Pancreas (tissue), 10 donors: ENCODE measurements at places on chromosomes 3 and 15. TPM values are rescaled to one million over a fixed set of nuclear protein-coding genes. Genes with fewer than 3 reads are reported as not detected.

- DNase-seq, result no peak
These were observed 8.3 kb downstream of the PLD1 start for GRCh38 chr3:171801738-171802589.

- no peak for DNase-seq
These were observed 8.5 kb downstream of the PDIA5 start for GRCh38 chr3:123075359-123075758.

GRCh38 chr3:155701882-155702465 lies 42.9 kb downstream of the PLCH1 start:
- DNase-seq, result no peak

- DNase-seq, result no peak
These were observed 19.3 kb downstream of the CPOX start for GRCh38 chr3:98574132-98574531.

GRCh38 chr15:62306851-62307504 lies 141.9 kb upstream of the C2CD4B start:
- DNase-seq, result no peak

DNA sequence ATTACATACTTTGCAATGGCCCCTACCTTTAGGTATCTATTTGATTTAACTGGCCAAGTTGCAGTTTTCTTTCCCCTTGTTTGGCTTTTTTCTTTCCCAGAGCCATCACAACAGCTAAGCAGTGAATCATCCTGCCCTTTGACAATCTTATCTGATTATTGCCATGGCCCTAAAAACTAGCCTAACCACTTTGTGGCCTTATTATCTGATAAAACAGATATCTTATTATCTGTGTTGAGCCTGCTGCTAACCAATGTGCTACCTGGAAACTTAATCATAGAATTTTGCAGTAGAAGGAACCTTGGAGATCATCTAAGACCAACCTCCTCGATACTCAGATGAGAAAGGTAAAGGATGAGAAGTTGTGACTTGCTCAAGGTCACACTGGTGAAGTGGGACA lies 37.1 kb downstream of the EIF4E3 start:
- DNase-seq, result no peak

DNA sequence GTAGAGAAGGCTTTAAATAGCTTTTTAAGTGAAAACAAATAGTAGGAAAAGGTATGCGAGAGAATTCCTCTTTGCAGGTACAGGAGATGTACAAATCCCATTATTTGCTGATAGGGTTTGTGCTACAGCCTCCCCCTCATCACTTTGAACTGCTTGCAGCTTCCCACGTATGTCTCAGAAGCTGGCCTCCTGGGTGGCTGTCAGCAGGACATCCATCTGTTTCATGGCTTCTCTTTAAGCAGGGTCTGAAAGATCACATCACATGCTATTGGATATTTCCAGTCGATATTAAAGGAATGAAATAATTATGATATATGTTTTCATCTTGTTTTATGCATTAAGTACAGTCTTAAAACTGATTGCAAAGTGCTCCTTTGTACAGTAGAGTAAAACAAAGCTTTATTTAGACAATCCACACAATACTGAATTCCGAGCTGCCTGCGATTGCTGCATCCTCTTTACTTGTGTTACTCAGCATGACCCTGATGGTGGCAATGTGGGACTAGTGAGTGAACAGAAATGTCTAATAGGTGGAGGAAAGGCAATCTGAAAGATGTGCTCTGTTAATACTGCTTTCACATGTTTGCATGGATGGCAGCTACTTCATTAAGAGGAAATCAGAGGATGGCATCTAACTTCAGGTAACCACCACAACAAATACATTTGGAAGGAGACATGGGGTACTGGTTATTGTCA lies 930.6 kb upstream of the SEMA6D start:
- DNase-seq, result no peak

- DNase-seq, result no peak
These were observed 167.3 kb downstream of the SQOR start for GRCh38 chr15:45802140-45802539.

DNA sequence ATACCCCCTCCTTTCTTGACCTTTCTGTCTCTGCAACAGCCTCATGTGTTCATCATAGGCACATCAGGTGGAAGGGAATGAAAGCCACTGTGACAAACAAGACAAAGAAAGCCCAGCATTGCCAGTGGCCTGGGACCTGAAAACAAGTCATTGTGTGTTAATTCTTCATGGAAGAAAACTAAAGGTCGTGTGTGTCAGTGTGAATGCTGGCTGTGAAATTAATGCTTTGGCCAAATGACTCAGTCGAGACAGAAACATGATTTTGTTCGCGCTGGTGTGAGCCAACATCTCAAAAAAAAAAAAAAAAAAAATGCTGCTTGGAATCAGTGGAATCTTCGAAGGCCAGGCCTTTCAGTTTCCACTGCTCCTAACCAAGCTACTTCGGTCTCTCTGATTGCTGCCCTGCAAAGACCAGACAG lies 386.5 kb upstream of the PROK2 start:
- DNase-seq, result no peak

DNA sequence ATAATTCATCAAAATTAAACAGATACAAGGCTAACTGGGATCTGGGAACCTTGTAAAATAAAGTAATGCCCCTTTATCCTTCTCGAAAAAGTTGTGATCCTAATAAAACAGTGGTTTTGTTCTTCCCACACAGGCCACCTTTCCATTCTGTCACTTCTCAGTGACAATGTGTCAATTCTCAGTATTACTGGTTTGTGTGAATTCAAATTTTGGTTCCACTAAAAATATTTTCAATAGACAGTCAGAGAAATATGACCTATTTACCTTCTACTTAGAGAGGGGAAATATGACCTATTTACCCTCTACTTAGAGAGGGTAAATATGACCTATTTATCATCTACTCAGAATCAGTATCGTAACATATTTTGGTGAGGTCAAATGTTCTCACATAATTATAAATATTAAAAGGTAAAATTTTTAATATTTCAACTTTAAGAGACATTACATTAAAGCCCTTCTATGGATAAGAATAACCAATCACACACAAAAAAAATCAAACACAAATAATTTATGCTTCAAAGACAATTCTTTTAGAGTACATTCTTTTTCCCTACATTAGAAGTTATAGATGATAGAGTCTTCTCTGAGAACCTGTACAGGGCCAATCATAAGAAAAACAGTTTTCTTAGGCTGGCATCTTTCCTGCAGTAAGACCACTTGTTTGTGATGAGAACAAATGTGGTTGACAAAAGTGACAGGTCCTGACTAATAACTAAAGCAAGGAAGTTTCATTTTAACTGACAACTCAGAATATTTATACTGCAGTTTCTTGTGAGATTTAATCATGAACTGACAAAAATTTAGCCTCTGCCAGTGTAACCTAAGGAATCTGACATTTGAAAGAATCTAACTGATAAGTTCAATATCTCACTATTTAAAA lies 323.3 kb downstream of the DIPK2A start:
- no peak for DNase-seq

DNA sequence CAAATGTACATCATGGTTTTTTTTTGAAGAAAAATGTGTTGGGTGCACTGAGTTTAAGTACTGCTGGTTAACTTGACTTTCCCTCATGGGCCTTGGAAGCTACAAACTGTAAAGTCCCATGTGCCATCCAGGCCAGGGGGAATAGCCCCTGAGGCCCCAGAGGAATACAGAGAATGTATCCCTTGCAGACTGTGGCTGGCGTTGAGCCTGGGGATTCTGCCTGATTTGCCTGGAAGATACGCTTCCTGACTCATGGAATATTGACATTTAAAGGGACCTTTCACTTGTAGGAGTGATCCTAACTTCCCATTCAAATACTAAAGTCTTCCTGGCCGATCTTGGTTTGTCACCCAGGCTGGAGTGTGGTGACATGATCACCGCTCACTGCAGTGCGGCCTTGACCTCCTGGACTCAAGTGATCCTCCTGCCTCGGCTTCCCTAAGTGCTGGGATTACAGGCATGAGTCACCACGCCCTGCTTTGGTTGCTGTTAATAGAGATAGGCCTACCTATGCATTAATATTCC lies 42.0 kb downstream of the ADAMTSL3 start:
- DNase-seq, result no peak

GRCh38 chr15:82852941-82853561 lies 43.6 kb downstream of the WHAMM start:
- DNase-seq, result no peak

- DNase-seq, result no peak
These were observed 2.0 kb downstream of the NR1I2 start for GRCh38 chr3:119783883-119784282.

DNA sequence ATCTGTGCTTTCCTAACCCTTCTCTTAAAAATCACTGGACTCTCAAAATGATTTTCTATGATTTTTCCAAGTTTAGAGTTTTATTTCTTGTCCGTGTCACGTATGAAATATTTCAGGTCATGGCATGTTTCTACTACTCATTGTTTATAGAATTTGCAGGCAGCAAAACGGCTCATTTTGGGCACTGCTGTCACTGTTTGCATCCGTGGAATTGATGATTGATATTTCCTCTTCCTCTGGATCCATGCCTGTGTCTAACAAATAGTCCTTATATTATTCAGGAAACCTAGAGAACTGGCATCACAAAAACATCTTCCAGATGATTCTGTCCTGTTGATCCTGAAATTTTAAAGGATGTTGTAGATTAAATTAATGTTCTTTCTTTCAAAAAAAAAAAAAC lies 47.6 kb downstream of the LARS2 start:
- DNase-seq, result no peak

GRCh38 chr15:60264566-60264965 lies 133.2 kb downstream of the ANXA2 start:
- DNase-seq, result no peak

- peak; percentile 80 for DNase-seq
These were observed 170.5 kb upstream of the PROK2 start for GRCh38 chr3:71955240-71956068.

GRCh38 chr3:169992781-169993180 lies 26.2 kb downstream of the SEC62 start:
- no peak for DNase-seq

- DNase-seq, result no peak
These were observed 288.2 kb downstream of the BCHE start for GRCh38 chr3:165549037-165549436.

Gene REC114
- not detected for total RNA-seq

Gene ADAMTS9
- 15.9 TPM for total RNA-seq

Gene TNNC1
- total RNA-seq, result 0.98 TPM

Gene SCAMP2
- total RNA-seq, result 35.4 TPM

Gene KCNMB2
- 0.69 TPM for total RNA-seq

Gene DPPA4
- not detected for total RNA-seq
